ENCODE measurements at places on chromosomes 4 and X.

DNA sequence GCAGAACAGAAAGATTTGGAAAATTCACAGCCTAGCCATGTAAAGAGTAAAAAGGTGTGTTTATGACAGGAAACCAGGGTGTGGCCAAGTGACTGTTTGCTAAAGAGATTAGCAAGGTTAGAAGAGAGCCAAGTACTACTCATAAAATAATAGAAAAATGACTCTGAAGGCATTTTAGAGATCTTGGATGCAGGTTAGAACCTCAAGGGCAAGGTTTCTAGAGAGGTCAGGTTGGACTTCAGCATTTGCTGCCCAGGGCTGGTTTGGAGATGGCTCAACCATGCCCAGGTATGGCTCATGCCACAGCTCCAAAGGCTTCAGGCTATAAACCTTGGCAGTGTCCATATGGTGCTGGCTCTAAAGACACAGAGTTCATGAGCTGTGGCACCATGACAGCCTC, 40.6 kb upstream of the ADGRA3 start:
- no peak for DNase-seq

GRCh38 chrX:6667048-6667768, 132.3 kb upstream of the VCX3A start:
- DNase-seq: no peak

- DNase-seq: no peak
Measured at GRCh38 chr4:183863155-183863825, 41.8 kb upstream of the STOX2 start.

- peak; percentile 5 for DNase-seq
Measured at GRCh38 chrX:24928114-24928513, 87.7 kb downstream of the ARX start.

DNA sequence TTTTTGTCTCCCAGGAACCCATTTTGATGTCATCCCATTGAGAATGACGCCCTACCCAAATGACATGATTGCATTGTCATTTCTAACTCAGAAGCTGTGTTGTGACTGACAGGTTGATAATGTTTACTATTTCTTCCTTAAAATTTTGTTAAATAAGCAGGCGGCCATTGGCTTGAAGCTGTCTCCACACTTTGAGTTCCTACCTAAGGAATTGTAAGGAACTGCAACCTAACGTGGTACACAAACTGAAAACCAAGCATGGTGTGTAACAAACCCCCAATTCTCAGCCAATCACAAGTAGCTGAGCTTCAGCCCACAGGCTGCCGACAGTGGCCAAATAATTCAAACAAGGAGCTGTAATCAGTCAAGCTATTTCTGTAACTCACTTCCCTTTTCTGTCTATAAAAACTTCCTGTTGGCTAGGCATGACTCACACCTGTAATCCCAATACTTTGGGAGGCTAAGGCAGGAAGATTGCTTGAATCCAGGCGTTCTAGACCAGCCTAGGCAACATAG, 2.9 kb upstream of the MND1 start:
- DNase-seq: no peak

GRCh38 chr4:3523146-3523627, 9.0 kb downstream of the LRPAP1 start:
- no peak for DNase-seq

All from NCI-H2029 (cell line).